Left renal pelvis (tissue), 4 donors: ENCODE measurements at places on chromosomes 7 and 10.

DNA sequence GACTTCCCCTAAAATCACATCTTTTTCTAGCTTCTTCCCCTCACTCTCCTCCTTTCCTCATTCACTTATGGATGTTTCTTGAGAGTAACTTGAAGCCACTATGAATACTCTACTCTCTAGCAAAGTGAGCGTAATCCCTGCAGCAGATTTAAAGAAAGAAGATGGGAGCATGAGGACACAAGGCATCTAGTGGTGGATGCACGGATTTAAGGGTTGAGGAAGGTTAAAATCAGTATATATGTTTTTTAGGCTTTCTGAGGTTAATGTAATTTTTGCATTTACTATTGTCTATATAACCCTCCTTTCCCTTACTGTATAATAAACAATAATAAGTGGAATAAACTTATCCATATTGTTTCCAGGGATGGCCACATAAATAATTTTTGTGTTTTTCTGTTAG is 495.2 kb upstream of the TPK1 start:
- DNase-seq = no peak

DNA sequence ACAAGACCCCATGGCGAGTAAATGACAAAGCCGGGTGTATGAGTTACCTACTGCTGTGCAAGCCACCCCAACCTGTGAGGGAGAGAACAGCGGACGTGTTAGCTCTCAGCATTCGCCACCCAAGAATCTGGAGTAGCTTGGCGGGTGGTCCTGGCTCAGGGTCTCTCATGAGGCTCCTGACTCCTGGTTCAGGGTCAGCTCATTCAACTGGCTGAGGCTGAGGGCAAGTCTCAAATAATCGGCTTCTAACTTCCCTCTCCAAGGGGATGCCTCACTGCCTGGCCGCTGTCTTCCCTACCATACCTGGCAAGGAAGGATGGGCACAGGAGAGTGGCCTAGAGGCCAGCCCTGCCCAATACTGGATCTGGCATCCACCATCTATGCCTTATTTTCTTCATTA is 94.2 kb downstream of the HTR5A start:
- DNase-seq = no peak

- DNase-seq = no peak
These were observed 462.7 kb downstream of the PHTF2 start for GRCh38 chr7:78261302-78261701.

DNA sequence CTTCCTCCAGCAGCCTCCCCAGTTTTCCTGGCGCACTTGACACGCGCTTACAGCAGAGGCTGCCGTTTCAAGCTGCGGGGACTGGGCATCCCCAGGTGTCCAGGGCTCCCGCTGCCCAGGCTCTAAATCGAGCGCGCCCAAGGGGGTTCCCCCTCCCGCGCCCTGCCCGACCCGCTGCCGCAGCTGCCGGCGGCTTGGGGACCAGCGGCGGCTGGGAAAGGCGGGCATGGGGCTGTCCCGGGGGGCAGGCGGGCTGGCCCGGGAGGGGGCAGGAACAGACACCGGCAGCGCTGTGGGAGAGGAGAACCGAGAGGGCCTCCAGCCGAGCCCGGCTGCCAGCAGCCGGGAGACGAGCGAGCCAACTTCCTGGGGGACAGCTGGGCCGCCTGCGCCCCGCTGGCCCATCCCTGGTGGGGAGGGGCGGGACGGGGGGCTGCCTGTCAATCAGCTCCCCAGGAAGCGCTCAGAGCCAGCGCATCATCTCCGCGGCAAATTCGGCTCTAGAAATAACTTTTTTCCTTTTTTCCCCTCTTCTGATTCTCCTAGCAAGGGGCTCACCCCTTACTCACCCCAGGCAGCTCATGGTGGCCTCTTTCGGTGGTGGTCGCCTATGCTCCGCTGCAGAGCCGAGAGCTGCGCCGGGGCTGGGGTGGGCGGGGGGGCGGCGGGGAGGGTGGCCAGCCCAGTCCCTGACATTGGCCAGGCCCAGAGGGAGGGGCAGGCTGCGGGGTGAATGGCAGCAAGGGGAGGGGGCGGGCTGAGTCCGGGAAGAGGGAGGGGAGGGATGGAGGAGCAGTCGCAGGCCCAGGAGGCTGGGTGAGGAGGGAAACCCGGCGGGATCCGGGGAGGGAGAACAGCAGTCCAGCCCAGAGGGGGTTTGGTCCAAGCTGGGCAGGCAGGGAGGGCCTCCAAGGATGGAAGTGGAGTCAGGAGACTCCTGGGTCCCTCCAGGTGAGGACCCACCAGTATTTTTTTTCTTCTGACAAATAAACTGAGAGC is 14.7 kb downstream of the GRID2IP start:
- no peak for DNase-seq

- no peak for DNase-seq
These were observed 10.2 kb upstream of the MRPS24 start for GRCh38 chr7:43879477-43879876.

DNA sequence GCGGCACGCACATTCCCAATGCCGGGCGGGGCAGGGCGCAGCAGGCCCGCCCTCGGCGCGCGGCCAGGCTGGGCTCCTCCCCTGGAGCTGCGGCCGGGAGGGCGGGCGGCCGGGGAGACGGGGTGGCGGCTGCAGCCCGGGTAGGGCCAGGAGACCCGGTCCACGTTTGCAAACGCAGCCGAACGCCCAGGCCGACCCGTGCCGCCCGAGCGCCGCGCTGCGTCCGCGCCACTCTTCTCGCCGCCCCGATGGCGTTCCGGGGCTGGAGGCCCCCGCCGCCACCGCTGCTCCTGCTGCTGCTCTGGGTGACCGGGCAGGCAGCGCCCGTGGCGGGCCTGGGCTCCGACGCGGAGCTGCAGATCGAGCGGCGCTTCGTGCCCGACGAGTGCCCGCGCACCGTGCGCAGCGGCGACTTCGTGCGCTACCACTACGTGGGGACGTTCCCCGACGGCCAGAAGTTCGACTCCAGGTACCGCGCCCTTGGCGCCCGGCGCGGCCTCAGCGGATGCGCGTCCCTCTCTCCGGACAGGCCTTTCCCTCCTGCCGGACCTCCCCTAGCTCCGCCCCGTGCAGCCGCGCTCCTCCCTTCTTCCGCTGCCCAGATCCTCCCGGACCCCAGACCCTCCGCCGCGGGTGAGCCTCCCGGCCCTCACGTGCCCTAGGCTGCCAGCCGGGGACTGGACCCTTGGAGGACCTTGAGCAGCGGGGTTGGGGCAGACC is at the start of gene FKBP9:
Gene FKBP9 (plus strand): TSS at position 115 of the 720 bp plus-strand sequence. CDS start 134 bp downstream, at position 249.
- DNase-seq = peak; percentile 73

DNA sequence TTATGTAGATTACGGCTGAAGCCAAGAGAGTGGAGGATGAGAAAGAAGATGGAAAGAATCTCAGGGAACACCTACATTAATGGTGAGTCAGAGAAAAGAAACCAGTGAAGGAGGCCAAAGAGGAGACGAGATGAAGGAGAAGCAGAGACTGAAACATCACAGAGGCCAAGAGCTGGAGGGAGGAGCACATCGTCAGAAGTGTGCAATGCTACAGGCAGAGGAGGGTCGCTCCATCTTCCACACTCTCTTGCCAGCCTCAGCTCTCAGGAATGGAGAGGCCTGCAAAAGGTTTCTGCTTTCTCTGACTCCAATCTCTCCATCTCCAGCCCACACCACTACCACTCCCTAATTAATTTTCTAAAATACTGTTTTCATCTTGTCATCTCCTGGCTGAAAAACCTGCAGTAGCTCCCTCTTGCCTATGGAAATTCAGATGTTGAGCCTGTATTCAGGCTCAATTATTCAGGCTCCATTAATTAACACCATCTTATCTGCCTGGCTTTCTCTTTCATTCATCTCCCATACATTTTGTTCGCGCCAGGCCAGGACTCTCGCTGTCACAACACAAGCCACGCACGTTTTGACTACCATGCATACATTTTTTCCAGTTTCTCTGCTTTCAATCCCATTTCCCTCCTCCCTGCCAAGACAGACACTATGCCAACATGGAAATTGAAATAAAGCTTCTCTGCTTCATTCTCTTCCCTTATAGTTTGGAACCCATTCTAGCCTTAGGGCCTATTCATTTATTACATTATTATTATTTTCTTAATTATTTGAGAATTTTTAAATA is 165.8 kb downstream of the INHBA start:
- no peak for DNase-seq
